ENCODE measurements at places on chromosomes 12 and 14.

- DNase-seq = no peak
Measured at GRCh38 chr12:92977326-92977725, 48.2 kb upstream of the EEA1 start.

GRCh38 chr12:46370792-46371717 is 1.5 kb downstream of the SLC38A2 start:
- DNase-seq = no peak

- DNase-seq = no peak
Measured at GRCh38 chr14:106605548-106606448, 1079.4 kb downstream of the TMEM121 start.

DNA sequence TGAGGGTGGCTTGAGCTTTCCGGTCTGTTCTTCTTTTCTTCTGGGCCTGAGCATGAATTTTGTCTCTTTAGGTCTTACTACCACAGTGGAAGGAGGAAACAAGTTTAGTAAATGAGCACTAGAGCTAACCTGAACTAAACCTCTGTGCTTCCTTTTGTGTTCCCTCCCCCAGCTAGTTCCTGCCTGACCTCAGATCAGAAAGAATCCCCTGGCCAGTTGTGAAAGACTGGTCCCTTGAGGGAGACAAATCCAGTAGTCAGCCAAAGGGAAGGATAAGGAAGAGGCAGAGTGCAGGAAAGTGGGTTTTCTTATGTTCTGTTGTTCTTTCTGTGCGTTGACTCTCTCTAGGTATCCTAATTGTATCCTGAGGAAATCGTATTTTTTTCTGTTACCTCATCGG is 17.5 kb downstream of the ZNF664 start:
- DNase-seq = no peak

- DNase-seq = no peak
Measured at GRCh38 chr12:20097626-20098025, 270.7 kb upstream of the PDE3A start.

All from GM12864 (cell line).